Activated naive CD4-positive, alpha-beta T cell (primary cell): ENCODE measurements at places on chromosomes 7 and 10.

GRCh38 chr7:28128608-28129007 is 52.0 kb downstream of the JAZF1 start:
- no peak for DNase-seq

- DNase-seq: no peak
Measured at GRCh38 chr7:83528925-83529423, 120.0 kb downstream of the SEMA3E start.

DNA sequence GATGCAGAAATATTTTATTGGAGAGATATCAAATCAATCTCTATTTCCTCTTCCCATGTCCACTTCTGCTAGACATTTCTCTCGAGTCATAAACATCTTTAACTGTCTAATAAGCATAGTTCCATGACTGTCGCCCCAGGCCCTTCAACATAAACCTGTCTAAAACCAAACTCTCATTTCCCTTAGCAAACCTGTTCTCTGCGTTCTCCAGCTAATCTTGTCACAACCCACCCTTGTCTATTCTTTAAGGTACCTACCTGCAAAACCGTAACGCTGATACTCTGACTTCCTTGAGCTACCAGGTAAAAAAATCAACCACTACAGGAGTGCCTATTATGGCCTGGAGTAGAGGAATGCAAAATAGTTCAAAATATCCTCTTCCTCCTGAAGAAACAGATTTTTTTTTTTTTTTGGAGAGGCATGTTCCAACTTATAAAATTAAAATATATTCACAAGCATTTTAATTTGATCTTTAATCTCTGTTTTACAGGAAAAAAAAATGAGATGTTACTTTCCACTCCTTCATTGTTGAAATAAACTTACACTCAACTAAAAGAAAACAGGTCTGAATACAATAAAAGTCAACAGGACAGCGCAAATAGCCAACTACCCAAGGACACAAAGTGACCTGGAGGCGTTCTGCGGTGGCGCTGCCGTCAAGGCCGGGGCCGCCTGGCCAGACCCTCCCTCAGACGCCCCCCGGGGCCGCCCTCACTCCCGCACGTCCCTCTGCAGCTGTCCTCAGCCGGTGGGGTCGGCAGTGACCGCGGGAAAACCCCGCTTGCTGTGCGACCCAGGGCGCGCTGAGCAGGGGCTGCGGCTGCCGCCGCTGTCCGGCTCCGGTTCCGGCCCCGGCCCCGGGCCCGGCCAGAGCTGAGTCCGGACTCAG is 765 bp downstream of the SLC25A40 start:
- no peak for DNase-seq

GRCh38 chr10:128060341-128061250 is 65.6 kb downstream of the MKI67 start:
- DNase-seq: no peak

- no peak for DNase-seq
Measured at GRCh38 chr7:17166824-17167379, 131.6 kb upstream of the AHR start.

- DNase-seq: no peak
Measured at GRCh38 chr10:104711302-104711721, 70.2 kb downstream of the SORCS3 start.

GRCh38 chr10:47175181-47176123 is 124.5 kb upstream of the GDF10 start:
- DNase-seq: no peak

- no peak for DNase-seq
Measured at GRCh38 chr10:110815354-110816004, 56.2 kb upstream of the PDCD4 start.
